ENCODE measurements at places on chromosomes 2 and 18. TPM values are rescaled to one million over a fixed set of nuclear protein-coding genes. Genes with fewer than 3 reads are reported as not detected.

DNA sequence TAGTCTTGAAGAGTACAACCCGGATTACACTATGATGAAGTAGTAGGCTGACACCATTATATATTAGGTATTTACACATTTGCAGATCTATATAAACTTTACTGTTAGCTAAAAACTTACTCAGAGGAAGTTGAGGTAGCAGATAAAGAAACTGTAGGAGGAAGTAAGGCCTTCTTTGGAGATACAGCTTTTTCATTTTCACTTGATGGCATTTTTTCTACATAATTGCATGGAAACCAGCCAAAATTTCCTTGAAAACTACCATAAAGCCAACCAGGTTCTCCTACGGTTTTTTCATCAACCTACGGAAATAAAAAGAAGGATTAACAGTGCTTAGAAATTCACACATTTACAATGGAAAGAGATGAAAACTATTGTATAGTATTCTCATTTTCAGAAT, 86.6 kb downstream of the FAM228A start:
- DNase-seq, result no peak

- no peaks in the 10 kb centered on the region for H3K27me3 ChIP-seq
- no peak overlapping the region for H3K4me3 ChIP-seq
- no peaks in the 10 kb centered on the region for H3K36me3 ChIP-seq
These were observed 268.4 kb downstream of the ATAD2B start for GRCh38 chr2:23658466-23658942.

DNA sequence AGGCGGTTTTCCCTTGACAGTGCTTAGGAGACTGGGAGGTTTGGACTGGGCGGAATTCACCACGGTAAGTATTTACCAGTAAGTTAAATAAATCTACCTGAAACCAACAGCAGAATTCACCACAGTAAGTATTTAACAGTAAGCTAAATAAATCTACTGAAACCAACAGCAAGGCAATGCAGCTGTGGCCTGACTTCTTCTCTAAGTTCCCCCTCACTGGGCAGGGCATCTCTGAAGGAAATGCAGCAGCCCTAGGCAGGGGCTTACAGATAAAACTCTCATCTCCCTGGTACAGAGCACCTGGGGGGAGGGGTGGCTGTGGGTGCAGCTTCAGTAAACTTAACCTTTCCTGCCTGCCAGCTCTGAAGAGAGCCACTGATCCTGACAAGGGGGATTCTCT, 432.5 kb upstream of the LRRTM1 start:
- no peak overlapping the region for H3K27ac ChIP-seq
- H3K4me1 ChIP-seq, result no peaks in the 10 kb centered on the region
- DNase-seq, result no peak
- no peak overlapping the region for H3K4me3 ChIP-seq
- no peaks in the 10 kb centered on the region for H3K27me3 ChIP-seq

GRCh38 chr2:42141687-42142546, 27.2 kb upstream of the EML4 start:
- no peaks in the 10 kb centered on the region for H3K27me3 ChIP-seq
- H3K4me3 ChIP-seq, result peak overlapping the region; percentile 10
- H3K27ac ChIP-seq, result no peak overlapping the region
- no peaks in the 10 kb centered on the region for H3K4me1 ChIP-seq

- no peaks in the 10 kb centered on the region for H3K36me3 ChIP-seq
- H3K27ac ChIP-seq, result no peak overlapping the region
- no peaks in the 10 kb centered on the region for H3K4me1 ChIP-seq
- H3K4me3 ChIP-seq, result no peak overlapping the region
These were observed 1128.2 kb downstream of the BCL11A start for GRCh38 chr2:59425247-59425646.

DNA sequence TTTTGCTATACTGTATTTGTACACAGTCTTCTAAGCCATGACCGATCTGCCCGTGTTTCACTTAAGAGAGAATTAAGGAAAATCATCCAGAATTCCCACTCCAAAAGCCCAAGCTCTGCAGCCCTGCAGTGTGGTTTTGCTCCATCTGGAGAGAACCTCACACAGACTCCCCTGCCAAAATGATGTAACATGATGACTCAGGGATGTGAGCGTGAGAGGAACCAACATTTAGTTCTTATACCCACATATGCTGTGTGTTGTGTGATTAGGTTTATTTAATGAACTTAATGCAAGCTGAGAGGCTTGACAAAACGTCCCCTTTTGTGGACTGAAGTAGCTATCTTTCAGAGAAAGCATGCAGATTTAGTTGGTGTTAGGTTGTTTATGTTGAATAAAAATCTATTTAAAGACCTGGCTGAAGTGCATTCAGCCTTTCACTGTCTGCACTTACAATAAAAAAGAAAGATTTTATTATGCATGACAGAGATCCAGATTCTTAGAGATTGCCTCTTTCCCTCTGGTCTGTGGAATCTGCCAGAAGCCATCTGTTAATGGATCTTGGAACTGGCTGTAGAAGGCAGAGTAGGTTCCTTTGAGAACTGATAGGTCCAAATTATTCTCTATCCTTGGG, 6.3 kb downstream of the RAB12 start:
- H3K4me1 ChIP-seq, result peaks cover 3% of the 10 kb centered on the region
- no peaks in the 10 kb centered on the region for H3K27me3 ChIP-seq
- no peak overlapping the region for H3K4me3 ChIP-seq

DNA sequence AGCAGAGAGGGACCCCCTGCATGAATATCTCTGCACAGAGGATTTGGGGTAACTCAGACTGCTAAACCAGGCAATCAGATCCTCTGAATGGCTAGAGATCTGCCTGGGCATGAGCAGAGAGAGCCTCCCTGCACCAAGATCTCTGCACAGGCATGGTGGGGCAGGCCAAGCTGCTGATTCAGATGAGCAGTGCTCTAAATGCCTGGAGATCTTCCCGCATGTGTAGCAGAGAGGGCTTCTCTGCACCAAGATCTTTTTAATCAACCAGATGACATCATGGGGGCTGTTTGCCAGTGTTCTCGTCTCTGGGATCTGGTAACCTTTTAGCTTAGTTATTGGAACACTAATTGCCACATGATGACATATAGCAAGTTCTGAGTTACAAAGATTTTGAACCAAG, 301.3 kb upstream of the GALNT5 start:
- H3K36me3 ChIP-seq, result no peaks in the 10 kb centered on the region
- DNase-seq, result no peak
- H3K4me3 ChIP-seq, result no peak overlapping the region
- no peak overlapping the region for H3K27ac ChIP-seq
- H3K4me1 ChIP-seq, result no peaks in the 10 kb centered on the region
- H3K27me3 ChIP-seq, result no peaks in the 10 kb centered on the region

DNA sequence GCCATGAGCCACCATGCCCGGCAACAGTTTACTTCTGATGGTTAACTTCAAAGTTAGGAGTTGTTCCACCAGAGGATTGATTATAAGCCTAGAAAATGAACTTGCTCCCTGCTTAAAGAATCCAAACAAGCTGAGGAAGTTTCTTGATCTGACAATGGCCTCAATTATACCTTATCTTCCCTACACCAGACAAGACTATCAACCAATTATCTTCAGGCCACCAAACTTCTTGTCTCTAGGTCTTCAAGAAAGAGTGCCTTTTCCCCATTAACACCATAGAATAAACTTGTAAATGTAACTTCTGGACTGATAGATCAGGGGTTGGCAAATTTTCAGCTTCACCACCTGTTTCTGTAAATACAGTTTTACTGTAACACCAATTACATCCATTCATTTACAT, 15.0 kb downstream of the ZC3H8 start:
- no peaks in the 10 kb centered on the region for H3K27me3 ChIP-seq
- DNase-seq, result no peak
- no peaks in the 10 kb centered on the region for H3K36me3 ChIP-seq

- no peaks in the 10 kb centered on the region for H3K27me3 ChIP-seq
- H3K27ac ChIP-seq, result no peak overlapping the region
- no peak overlapping the region for H3K4me3 ChIP-seq
These were observed 584.0 kb downstream of the SATB2 start for GRCh38 chr2:198873503-198874471.

DNA sequence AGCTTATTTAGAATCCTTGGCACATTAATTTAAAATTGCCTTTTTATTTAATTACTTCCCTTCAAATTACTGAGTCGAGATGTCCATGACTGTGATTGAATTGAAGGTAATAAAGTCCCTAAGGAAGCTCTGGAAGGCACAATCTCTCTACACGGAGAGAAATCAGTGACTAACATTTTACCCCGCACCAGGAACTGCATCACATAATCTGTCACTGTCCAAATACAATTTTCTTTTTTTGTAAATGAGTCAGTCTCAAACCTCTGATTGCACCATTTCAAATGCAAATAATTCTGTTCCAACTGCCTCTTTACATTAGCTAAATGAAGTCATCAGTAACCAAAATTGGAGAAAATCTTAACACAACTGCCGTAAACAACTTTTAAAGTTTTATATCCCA, 311.9 kb downstream of the CCDC178 start:
- H3K27me3 ChIP-seq, result no peaks in the 10 kb centered on the region
- DNase-seq, result no peak
- H3K4me3 ChIP-seq, result no peak overlapping the region
- H3K27ac ChIP-seq, result no peak overlapping the region

GRCh38 chr2:102266204-102266603, 45.2 kb upstream of the IL1RL1 start:
- no peaks in the 10 kb centered on the region for H3K4me1 ChIP-seq
- DNase-seq, result no peak
- no peak overlapping the region for H3K27ac ChIP-seq
- H3K4me3 ChIP-seq, result no peak overlapping the region
- no peaks in the 10 kb centered on the region for H3K27me3 ChIP-seq

GRCh38 chr2:235000426-235001236, 48.8 kb downstream of the SH3BP4 start:
- H3K27ac ChIP-seq, result peak overlapping the region; percentile 40
- H3K36me3 ChIP-seq, result no peaks in the 10 kb centered on the region
- DNase-seq, result no peak
- H3K27me3 ChIP-seq, result no peaks in the 10 kb centered on the region

GRCh38 chr2:40746191-40746590, 294.3 kb upstream of the SLC8A1 start:
- H3K36me3 ChIP-seq, result no peaks in the 10 kb centered on the region
- H3K4me1 ChIP-seq, result no peaks in the 10 kb centered on the region
- H3K4me3 ChIP-seq, result no peak overlapping the region
- DNase-seq, result no peak

GRCh38 chr2:218381916-218382366, at the start of gene SLC11A1:
SLC11A1 (plus strand) TSS chr2:218382273; CDS start chr2:218382369, 96 bp downstream.
- DNase-seq, result peak; percentile 72
- H3K4me3 ChIP-seq, result no peak within 1 kb of the TSS
- H3K27ac ChIP-seq, result peak within 1 kb of the TSS; percentile 59
- H3K4me1 ChIP-seq, result no peaks in the 10 kb centered on the region
- no peaks in the 10 kb centered on the region for H3K27me3 ChIP-seq

DNA sequence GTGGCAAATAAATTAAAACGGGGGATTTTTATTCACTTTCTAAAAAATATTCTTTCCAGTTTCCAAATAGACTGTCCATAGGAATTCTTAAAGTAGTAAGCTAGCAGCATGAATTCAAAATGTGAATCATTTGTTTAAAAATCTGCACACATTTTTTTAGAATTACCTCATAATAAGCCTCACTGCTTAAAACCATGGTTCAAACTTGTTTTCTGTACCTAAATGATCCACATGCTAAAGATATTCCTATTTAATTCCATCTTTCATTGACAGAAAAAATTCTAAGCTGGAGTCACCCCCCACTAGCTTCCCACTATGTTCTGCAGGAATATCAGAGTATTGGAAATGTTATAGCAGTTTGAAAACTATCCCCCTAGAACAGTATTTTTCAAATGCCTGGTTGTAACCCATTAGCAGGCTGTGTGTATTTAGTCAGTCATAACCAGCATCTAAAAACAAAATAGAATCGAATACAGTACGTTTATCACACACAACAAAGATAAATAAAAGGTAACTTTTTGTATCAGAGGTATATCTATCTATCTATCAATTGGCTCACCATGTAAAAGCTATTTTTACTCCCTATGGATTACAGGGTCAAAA, 11.2 kb upstream of the IKZF2 start:
- DNase-seq, result no peak
- no peaks in the 10 kb centered on the region for H3K36me3 ChIP-seq
- H3K4me1 ChIP-seq, result no peaks in the 10 kb centered on the region
- H3K27ac ChIP-seq, result no peak overlapping the region

- no peaks in the 10 kb centered on the region for H3K36me3 ChIP-seq
- no peak overlapping the region for H3K27ac ChIP-seq
- H3K27me3 ChIP-seq, result no peaks in the 10 kb centered on the region
- no peaks in the 10 kb centered on the region for H3K4me1 ChIP-seq
These were observed 75.4 kb downstream of the KLF7 start for GRCh38 chr2:207090389-207090788.

DNA sequence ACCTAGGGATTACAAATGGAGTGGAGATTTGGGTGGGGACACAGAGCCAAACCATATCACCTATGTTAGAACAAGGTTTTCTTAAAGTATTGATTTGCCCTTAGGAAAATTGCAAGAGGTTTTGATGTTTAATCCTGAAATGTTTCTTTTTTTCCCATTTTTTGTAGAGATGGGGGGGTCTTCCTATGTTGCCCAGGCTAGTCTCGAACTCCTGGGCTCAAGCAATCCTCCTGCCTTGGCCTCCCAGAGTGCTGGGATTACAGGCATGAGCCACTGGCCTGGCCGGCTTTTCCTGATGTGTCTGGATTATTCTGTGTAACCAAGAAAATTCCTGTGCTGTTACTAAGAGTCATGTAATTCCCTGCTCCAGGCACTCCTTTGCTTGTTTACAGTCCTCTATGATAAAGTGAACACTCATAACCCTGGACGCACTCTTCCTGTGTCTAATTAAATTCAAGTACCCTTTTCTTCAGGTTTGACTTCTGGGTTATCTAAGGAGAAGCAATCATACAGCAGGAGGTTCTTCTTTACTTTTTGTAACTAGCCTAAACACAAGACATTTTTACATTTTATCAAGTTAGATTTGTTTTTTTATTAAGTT, 15.0 kb upstream of the CTDP1 start:
- DNase-seq, result no peak
- no peaks in the 10 kb centered on the region for H3K4me1 ChIP-seq

- no peak overlapping the region for H3K4me3 ChIP-seq
- H3K27ac ChIP-seq, result no peak overlapping the region
- H3K27me3 ChIP-seq, result no peaks in the 10 kb centered on the region
- H3K4me1 ChIP-seq, result peaks cover 45% of the 10 kb centered on the region
- no peaks in the 10 kb centered on the region for H3K36me3 ChIP-seq
- DNase-seq, result no peak
These were observed 24.2 kb downstream of the HPCAL1 start for GRCh38 chr2:10326707-10327594.

ZNF892 gene
- 21.2 TPM for total RNA-seq

DPP4 gene
- 16.9 TPM for total RNA-seq

NEU2 gene
- total RNA-seq, result not detected

VWC2L gene
- not detected for total RNA-seq

MAP2 gene
- total RNA-seq, result 14.7 TPM

POTEC gene
- not detected for total RNA-seq

MSTN gene
- total RNA-seq, result 0.63 TPM

CXCR1 gene
- 0.21 TPM for total RNA-seq

PUS10 gene
- 3.0 TPM for total RNA-seq

ASIC4 gene
- total RNA-seq, result 3.0 TPM

Measured in tibial nerve (tissue), 4 donors.